ENCODE measurements at places on chromosomes 7 and 10. TPM values are rescaled to one million over a fixed set of nuclear protein-coding genes. Genes with fewer than 3 reads are reported as not detected.

ZNF32 gene
- 32.2 TPM for total RNA-seq

LIPM gene
- 30.4 TPM for total RNA-seq

ECHDC3 gene
- total RNA-seq, result 87.5 TPM

GATA3 gene
- total RNA-seq, result 145 TPM

CYP3A5 gene
- 36.9 TPM for total RNA-seq

PRKG1 gene
- 2.8 TPM for total RNA-seq

HTR5A gene
- not detected for total RNA-seq

MET gene
- total RNA-seq, result 15.8 TPM

TRIM50 gene
- total RNA-seq, result not detected

SUGCT gene
- total RNA-seq, result not detected

SPDYE8 gene
- total RNA-seq, result not detected

CYP2C9 gene
- 0.81 TPM for total RNA-seq

ENKUR gene
- total RNA-seq, result not detected

NKX1-2 gene
- 1.5 TPM for total RNA-seq

EBLN1 gene
- not detected for total RNA-seq

PRF1 gene
- 1.3 TPM for total RNA-seq

PCLO gene
- 4.4 TPM for total RNA-seq

FBXO24 gene
- 0.97 TPM for total RNA-seq

Measured in lower leg skin (tissue), 4 donors.